Adrenal gland (tissue), 19 donors: ENCODE measurements at places on chromosomes 5 and 9. TPM values are rescaled to one million over a fixed set of nuclear protein-coding genes. Genes with fewer than 3 reads are reported as not detected.

- peak overlapping the region; percentile 73 for H3K27ac ChIP-seq
- no peaks in the 10 kb centered on the region for H3K27me3 ChIP-seq
- DNase-seq = peak; percentile 95
- H3K4me3 ChIP-seq = no peak overlapping the region
- no peaks in the 10 kb centered on the region for H3K36me3 ChIP-seq
- peaks cover 62% of the 10 kb centered on the region for H3K4me1 ChIP-seq
Observed at GRCh38 chr9:91197232-91198181, 164.2 kb downstream of the AUH start.

DNA sequence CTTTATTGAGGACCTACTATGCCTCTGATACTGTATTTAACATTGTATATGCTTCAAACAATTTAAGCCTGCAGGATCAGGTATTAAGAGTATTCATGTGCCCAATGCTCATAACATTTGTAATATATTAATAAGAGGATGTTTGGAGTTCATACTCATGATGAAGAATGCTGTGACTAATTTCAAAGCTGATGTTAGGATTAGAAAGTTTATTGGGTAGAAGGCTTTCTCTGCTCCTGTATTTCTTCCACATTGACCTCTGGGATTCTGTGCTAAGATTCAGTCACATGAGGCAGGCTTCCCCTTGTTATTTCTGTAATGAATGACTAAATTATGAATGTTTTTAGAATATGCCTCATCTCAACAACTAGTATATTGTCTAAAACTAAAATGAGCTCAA, 456.4 kb downstream of the NFIB start:
- H3K27me3 ChIP-seq = no peaks in the 10 kb centered on the region
- no peak overlapping the region for H3K4me3 ChIP-seq
- no peak overlapping the region for H3K27ac ChIP-seq

- H3K27me3 ChIP-seq = no peaks in the 10 kb centered on the region
- H3K4me3 ChIP-seq = peak overlapping the region; percentile 96
- DNase-seq = peak; percentile 78
Observed at GRCh38 chr5:61332851-61333320, 828 bp downstream of the ZSWIM6 start.

GRCh38 chr5:96293966-96294883, 138.8 kb downstream of the PCSK1 start:
- H3K27me3 ChIP-seq = no peaks in the 10 kb centered on the region
- H3K27ac ChIP-seq = no peak overlapping the region
- no peaks in the 10 kb centered on the region for H3K36me3 ChIP-seq
- no peak overlapping the region for H3K4me3 ChIP-seq

DNA sequence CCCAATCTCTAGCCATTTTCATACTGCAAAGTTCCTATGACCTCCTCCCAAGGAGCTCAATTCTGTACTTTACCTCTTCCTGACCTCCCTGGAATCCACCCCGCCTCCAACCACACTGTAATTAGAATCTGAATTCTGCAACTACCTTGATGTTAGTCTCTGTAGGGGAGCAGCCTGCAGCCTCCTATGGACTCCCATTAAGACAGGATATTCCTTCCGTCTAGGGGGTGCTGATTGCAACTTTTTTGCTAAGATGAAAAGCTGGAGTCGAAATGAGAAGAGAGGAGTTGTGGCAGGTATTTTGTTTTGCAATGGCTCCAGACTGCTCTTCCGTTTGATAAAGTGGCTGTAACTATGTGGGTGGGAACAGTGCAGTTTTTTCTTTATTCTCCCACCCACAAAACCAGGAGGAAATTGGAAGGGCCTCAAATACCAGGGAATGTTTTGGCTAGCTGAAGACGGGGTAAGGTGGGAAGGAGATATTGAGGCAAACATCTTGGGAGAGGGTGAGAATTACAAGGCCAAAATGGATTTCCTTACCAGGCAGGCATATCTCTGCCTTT, 23.8 kb downstream of the ANXA2R start:
- no peaks in the 10 kb centered on the region for H3K27me3 ChIP-seq
- no peaks in the 10 kb centered on the region for H3K4me1 ChIP-seq
- H3K4me3 ChIP-seq = no peak overlapping the region
- H3K27ac ChIP-seq = no peak overlapping the region
- H3K36me3 ChIP-seq = no peaks in the 10 kb centered on the region
- no peak for DNase-seq

GRCh38 chr9:71485326-71485725, 283.0 kb downstream of the CEMIP2 start:
- no peak overlapping the region for H3K27ac ChIP-seq
- H3K4me3 ChIP-seq = no peak overlapping the region
- DNase-seq = no peak

DNA sequence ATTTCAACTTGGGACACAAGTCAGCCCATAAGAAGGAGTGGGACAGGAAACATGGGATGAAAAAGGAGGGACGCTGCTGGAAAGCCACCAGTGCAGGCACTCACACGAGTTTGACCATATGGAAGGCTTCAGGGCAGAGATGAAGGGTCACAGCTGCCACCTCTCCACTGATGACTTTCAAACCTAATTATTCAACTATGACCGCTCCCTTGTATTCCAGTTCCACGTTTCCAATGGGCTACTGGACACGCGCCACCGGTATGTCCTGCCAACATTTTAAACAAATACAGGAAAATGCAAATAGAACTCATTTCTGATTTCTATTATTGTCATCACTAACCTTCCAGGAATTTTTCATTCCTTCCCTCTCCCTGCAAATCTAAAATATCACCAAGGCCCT, 134.7 kb downstream of the SLC1A3 start:
- H3K4me3 ChIP-seq = no peak overlapping the region
- no peak for DNase-seq
- no peaks in the 10 kb centered on the region for H3K36me3 ChIP-seq
- H3K27ac ChIP-seq = no peak overlapping the region
- no peaks in the 10 kb centered on the region for H3K27me3 ChIP-seq
- H3K4me1 ChIP-seq = peaks cover 8% of the 10 kb centered on the region

GRCh38 chr5:158383486-158383885, 524.5 kb upstream of the CLINT1 start:
- no peak for DNase-seq
- H3K4me3 ChIP-seq = no peak overlapping the region
- peaks cover 16% of the 10 kb centered on the region for H3K4me1 ChIP-seq
- H3K27ac ChIP-seq = no peak overlapping the region

GRCh38 chr9:11023201-11023600, 410.4 kb upstream of the PTPRD start:
- DNase-seq = no peak
- H3K36me3 ChIP-seq = no peaks in the 10 kb centered on the region
- H3K27me3 ChIP-seq = no peaks in the 10 kb centered on the region
- H3K4me1 ChIP-seq = no peaks in the 10 kb centered on the region

- no peak for DNase-seq
- no peaks in the 10 kb centered on the region for H3K4me1 ChIP-seq
- H3K4me3 ChIP-seq = no peak overlapping the region
- H3K27me3 ChIP-seq = peaks cover 5% of the 10 kb centered on the region
- H3K36me3 ChIP-seq = no peaks in the 10 kb centered on the region
- no peak overlapping the region for H3K27ac ChIP-seq
Observed at GRCh38 chr9:134536931-134537330, 104.7 kb upstream of the COL5A1 start.

The NTMT1 gene
- total RNA-seq = 117 TPM

The GRAMD2B gene
- total RNA-seq = 30.6 TPM

The OBP2A gene
- total RNA-seq = not detected

The TCF7 gene
- total RNA-seq = 6.2 TPM

The FOXD4L3 gene
- not detected for total RNA-seq

The KIAA0825 gene
- 4.4 TPM for total RNA-seq

The IFNK gene
- not detected for total RNA-seq
